ENCODE measurements at places on chromosomes 7 and 10.

DNA sequence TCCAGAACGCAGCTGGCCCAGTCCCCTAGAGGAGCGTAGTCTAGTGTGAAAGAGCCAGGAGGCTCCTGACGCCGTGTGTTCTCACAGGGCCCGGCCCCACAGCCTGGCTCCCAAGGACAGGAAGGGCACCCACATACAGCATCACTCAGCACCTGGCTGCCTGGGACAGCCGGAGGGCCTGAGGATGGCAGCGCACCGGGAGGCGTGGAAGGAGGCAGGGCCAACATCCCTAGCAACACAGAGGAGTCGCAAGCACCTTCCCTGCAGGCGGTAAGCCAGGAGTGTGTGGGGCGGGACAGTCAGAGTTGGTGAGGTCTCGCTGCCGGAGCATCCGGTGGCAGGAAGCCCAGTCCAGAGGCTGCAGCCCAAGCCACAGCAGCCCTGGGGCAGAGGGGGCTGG is 125.8 kb downstream of the MAD1L1 start:
- DNase-seq, result no peak

DNA sequence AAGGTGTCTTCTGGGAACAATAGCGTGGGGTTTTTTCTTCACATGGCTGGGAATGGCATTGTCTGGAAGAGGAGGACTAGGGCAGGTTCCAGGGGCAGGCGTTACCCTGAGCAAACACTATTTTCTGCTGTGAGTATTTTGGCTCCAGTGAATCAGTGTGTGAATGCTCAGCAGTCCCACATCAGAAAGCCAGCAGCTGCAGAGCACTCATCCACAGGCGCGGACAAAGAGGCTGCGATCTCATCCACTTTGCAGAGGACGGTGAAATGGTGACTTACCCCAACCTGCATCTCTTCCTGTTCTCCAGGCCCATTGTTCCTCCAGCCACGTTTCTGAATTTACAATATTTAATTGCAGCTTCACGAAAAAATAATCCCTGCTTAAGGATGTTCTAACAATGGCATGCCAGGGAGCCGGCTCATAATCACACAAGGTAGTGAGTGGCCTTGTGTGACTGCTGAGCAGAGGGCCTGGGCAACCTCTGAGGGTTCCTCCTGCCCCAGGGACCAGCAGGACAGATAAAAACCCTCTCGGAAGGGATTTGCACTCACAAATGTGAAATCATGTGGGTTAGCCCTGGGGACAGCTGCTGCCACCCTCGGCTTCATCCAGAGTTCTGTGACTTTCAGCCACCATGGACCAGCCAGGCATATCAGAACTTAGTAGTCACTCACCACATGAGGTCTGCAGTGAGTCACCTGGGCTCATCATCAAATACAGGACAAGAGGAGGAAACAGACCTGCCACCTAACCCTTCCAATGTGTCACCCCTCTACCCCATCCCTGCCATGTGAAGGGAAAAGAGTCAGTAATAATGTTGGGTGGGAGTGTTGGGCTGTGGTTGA is 65.0 kb upstream of the EN2 start:
- DNase-seq, result no peak

GRCh38 chr10:89431977-89432376 is 17.6 kb downstream of the IFIT5 start:
- DNase-seq, result no peak

- peak; percentile 46 for DNase-seq
These were observed 5.0 kb upstream of the TNRC18 start for GRCh38 chr7:5428478-5429252.

DNA sequence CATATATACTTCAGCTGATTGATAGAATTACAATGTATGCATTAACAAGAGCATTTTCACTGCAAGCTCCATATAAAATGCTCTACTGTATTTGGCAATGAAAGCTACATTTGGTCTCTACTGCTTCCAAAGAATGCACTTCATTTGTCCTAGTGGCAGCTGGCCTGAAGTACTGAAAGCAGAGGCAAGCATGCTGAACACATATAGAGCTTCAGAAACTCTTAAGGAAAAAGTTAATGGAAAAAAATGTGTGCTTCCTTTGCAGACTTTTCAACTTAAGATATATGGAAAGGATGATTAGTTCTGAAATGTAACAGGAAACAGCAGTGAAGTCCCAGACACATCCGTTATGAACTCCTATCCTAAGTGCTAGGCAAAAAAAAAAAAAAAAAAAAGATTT is 537.1 kb upstream of the POM121L12 start:
- DNase-seq, result no peak

- no peak for DNase-seq
These were observed 54.5 kb downstream of the ZNF33B start for GRCh38 chr10:42583828-42584227.

DNA sequence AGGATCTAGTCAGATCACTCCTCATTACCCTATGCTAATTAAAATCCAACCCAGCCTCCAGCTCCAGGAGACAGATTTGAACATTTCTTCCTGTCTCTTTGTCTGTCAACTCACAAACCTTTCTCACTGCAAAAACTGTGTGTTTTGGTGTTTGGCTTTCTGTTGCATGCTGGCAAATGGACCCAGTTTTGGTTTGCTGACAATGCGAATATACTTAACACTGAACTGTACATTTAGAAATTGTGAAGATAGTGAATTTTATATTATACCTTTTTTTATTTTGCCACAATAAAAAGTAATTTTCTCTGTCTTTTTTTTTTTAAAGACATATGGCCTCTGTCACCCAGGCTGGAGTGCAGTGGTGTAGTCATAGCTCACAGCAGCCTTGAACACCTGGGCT is 18.3 kb upstream of the TNPO3 start:
- no peak for DNase-seq

- DNase-seq, result no peak
These were observed 490.6 kb downstream of the CCSER2 start for GRCh38 chr10:84818961-84819360.

DNA sequence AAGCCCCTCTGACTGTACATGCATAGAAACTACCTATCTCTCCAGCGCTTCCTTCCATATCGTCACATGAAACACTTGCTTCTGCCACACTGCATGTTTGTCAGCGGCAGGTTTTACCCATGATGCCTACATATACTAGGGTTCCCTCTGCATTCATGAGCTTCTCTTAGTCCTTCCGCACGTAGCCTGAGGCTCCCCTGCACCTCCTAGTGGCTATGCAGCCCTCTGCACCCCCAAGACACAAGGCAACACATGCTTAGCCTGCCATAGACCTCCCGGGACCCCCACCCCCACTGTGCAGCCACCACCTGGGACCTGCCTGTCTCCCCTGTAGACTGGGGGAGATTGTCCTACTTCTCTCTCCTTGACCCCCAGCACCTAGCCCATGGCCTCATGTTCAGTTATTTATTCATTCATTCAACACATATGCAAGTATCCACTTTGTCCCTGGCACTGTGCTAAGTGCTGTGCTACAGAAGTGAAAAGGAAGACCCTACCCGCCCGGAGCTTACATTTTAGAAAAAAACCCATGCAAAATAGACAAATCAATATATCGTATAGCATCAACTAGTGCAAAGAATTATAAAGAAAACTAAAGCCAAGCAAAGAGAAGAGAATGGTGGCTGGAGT is 23.5 kb downstream of the TMEM273 start:
- no peak for DNase-seq

- no peak for DNase-seq
These were observed 72.6 kb downstream of the AP3M1 start for GRCh38 chr10:74078037-74078436.

- no peak for DNase-seq
These were observed 1176.2 kb downstream of the DNAJB9 start for GRCh38 chr7:109745677-109746410.

- no peak for DNase-seq
These were observed 19.3 kb downstream of the MYO1G start for GRCh38 chr7:44959433-44959951.

- DNase-seq, result peak; percentile 34
These were observed 22.8 kb upstream of the ANKRD2 start for GRCh38 chr10:97549587-97550322.

GRCh38 chr7:81402227-81402626 is 367.6 kb downstream of the HGF start:
- no peak for DNase-seq

GRCh38 chr7:22280031-22280430 is 76.9 kb downstream of the RAPGEF5 start:
- DNase-seq, result no peak

- DNase-seq, result peak; percentile 70
These were observed 52.6 kb upstream of the FAM180A start for GRCh38 chr7:135801045-135801693.

DNA sequence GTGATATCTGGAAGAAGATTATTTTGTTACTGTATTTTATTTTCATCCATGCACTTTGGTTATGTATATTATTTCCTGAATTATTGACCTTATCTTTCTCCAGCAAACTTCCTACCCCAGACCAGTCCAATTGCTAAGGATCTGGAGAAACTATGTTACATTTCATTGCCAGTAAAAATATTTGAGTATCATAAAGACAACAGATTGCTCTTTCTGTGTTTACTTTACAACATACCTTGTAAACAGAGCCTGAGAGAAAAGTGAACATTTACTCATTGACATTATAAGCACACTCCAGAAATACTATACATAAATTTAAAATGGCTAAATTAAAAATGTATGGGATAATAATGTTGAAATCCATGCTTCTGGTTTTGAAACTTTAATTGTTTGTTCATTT is 186.2 kb upstream of the FAM3C start:
- DNase-seq, result no peak

- no peak for DNase-seq
These were observed 15.4 kb upstream of the HIBADH start for GRCh38 chr7:27677912-27678612.

DNA sequence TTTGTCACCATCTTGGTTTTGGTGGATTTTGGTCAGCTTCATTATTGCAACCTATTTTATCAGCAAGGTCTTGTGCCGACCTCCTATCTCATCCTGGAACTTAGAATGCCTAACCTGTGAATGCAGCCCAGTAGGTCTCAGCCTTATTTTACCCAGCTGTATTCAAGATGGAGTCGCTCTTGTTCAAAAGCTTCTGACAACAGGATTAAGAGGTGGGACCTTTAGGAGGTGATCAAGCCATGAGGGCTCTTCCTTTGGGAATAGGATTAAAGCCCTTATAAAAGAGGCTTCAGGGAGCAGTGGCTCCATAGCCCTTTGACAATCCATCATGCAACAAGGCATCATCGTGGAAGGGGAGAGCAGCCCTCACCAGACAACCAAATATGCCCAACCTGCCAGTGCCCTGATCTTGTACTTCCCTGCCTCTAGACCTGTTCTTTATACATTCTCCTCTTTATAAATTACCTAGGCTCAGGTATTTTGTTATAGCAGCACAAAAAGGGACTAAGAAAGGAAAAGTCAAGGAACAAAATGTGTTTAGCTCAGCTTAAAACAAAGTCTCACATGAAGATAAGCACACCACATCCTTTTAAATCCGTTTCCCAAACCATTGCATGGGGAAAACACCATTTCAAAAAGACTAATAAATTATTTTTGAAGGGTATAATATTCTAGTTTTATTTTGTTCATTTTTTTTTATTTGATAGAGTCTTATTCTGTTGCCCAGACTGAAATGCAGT is 8.5 kb upstream of the MAP3K8 start:
- no peak for DNase-seq

- no peak for DNase-seq
These were observed 16.2 kb downstream of the PFKFB3 start for GRCh38 chr10:6218692-6219493.

DNA sequence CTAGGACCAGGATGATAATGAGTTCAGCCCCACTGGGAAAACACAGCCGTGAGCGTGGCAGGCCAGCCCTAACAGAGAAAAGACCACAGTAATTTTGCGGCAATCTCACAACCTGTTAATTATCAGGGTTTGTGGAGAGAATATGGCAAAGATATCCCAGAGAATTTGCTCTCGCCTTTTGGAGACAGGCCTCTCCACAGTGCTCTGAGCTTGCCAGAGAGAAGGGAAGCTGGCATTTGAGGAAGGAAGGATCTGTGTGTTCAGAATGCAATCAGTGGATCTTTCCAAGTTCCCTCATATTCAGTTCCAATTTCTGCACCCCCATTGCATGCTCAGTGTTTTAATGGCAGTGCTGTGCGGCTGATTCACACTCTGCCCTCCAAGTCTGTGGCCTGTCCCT is 60.2 kb downstream of the PLPP4 start:
- no peak for DNase-seq

DNA sequence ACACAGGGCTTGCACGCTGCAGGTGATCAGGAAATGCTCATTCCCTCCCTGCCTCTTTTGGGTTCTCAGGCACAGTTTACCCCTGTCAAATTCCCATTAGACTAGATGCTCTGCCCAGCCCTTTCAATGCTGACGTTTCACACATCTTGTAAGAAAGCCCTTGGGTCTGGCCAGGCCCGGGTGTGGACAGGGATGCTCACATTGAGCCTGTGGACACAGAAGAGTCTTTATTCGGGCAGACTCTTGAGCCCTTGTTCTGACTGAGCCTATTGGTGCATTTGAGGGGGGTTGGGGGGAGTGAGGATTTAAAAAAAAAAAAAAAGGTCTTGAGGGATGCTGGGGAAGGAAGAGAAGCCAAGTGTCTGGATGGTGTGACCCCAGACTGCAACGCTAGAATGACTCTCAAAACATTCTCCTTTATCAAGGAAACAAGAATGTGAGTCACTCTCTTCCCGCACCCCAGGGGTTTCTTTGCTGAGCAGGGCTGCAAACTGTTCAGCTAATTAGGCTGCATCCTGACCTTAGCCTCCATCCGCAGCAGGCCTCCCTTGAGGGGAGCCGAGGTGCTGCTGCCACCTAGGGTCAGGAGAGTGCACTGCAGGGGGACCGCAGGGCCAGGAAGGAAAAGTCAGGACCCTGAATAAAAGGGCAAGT is 53.6 kb upstream of the TMEM72 start:
- no peak for DNase-seq

DNA sequence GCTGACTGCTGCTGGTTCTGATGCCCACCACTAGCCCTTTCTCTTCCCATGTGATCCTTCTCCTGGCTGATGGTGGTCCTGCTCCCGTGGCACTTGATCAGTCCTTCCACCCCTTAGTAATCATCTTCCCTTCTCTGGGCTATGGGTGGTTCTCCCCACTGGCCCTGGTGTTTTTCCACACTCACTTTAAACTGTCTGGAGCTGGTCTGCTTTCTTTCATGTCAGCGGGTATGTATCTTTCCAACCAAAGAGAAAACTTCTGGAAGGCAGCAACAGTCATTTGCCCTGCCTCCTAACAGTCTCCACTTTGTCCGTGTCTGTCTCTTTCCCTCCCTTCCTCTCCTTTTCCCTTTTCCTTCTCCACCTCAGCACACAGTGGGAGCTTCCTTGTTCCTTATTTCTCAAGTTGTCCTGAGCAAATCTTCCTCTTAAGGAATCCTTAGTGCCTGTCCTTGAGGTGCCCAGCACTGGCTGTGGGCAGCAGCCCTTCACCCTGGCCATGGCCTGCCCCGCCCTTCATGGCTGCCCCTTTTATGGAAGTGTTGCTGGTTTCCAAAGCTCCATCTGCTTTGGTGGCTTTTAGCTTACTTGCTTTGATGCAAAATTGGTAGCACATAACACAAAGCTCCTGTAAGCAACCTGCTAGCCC is 189.0 kb downstream of the TCF7L2 start:
- no peak for DNase-seq

GRCh38 chr7:24283897-24284698 is at the start of gene NPY:
NPY (plus strand) TSS chr7:24284190; CDS start chr7:24285241, 1,051 bp downstream.
- DNase-seq, result no peak

DNA sequence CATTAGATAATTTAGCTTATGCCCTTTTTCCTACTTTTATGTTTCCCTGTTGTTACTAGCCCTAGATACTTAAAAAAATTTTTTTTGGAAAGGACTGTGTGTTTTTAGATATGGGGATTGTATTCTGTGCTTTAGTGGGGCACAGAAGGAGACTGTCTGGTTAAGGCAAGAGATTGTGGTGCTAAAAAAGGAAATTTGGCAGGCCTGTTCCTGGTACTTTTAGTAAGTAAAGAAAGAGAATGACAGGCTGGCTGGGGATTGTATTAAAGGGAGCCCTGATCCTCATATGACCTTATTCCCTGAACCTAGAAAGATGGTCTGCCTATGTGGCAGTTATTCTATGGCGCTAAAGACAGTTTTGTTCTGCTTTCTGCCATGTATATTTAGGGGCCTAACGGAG is 74.8 kb downstream of the AUTS2 start:
- DNase-seq, result no peak

All from SHP77 treated with DMSO at 0.1 percent for 48 hours (cell line).